ENCODE measurements at places on chromosomes 2 and 18.

GRCh38 chr2:75431763-75432162, 129.0 kb downstream of the EVA1A start:
- DNase-seq: no peak

DNA sequence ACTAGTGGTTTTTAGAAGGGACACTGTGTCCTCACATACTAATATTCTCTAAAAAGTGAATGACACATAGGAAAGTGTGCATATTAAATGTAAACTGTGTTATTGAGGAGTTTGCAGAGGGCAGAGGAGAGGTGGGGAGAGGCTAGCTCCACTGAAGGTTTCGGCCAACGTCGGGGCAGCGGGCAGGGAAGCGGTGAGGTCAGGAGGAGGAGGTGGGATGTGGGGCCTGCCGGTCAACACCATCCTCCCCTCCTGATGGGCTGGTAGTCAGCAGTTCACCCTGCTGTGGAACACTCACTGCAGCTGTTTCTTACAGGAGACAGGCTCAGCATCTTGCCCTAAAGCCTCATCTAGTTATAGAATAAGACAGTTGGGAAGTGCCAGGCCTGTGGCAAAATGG, 74.2 kb downstream of the ARHGEF4 start:
- no peak for DNase-seq

- DNase-seq: no peak
Observed at GRCh38 chr2:12921321-12921720, 204.6 kb downstream of the TRIB2 start.

- no peak for DNase-seq
Observed at GRCh38 chr2:198203336-198204069, 399.1 kb downstream of the PLCL1 start.

DNA sequence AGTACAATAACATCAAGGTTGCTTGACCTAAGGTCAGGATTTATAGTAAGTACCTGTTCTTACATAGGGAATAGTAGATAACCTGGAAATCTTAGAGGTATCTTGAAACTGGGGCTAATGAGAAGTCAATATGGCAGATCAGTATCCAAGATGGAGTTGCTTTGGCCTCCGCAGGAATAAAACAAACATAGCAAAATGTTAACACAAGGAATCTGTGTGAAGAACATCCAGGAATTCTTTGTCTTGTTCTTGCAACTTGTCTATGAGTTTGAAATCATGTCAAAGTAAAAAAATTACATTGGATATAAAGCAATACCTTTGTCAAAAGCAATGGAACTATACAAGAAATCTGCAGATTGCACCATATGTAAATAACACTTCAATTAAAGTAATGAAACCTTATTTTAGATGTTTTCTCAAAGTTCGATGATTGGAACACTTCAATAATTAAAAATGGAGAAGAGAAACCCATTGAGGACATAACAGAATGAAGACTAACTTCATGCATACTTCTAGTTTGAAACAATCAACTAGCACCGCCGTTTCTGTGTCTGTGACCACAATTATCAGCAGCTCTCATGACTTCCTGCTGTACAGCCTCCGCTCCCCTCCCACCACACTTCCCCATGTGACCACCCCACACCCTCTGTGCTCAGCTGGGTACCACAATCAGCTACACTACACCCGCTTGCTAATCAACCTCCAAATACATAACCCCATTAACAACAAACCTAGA, 27.6 kb downstream of the C2orf76 start:
- no peak for DNase-seq

GRCh38 chr2:27428978-27429541, 629 bp downstream of the NRBP1 start:
- DNase-seq: no peak

- DNase-seq: no peak
Observed at GRCh38 chr18:48831113-48831759, 119.5 kb downstream of the SMAD7 start.

GRCh38 chr2:127627740-127628571, 18.0 kb upstream of the GPR17 start:
- no peak for DNase-seq

DNA sequence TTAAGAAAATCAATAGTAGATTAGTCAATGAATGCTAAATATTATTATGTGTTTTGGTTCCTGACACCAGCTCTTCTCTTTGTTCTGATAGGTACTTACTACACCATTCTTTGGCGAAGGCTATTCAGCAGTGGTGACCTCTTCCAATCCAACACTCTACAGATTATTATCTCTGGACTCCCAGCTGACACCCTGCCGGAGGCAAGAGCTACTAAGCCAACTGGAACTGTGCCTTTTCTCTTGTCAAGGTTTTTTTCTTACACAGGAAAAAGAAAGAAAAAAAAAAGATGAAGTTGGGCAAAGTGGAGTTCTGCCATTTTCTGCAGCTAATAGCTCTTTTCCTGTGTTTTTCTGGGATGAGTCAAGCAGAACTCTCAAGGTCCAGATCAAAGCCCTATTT, 11.7 kb downstream of the CDH7 start:
- DNase-seq: no peak

GRCh38 chr2:109471658-109472057, 142.1 kb downstream of the SEPTIN10 start:
- no peak for DNase-seq

DNA sequence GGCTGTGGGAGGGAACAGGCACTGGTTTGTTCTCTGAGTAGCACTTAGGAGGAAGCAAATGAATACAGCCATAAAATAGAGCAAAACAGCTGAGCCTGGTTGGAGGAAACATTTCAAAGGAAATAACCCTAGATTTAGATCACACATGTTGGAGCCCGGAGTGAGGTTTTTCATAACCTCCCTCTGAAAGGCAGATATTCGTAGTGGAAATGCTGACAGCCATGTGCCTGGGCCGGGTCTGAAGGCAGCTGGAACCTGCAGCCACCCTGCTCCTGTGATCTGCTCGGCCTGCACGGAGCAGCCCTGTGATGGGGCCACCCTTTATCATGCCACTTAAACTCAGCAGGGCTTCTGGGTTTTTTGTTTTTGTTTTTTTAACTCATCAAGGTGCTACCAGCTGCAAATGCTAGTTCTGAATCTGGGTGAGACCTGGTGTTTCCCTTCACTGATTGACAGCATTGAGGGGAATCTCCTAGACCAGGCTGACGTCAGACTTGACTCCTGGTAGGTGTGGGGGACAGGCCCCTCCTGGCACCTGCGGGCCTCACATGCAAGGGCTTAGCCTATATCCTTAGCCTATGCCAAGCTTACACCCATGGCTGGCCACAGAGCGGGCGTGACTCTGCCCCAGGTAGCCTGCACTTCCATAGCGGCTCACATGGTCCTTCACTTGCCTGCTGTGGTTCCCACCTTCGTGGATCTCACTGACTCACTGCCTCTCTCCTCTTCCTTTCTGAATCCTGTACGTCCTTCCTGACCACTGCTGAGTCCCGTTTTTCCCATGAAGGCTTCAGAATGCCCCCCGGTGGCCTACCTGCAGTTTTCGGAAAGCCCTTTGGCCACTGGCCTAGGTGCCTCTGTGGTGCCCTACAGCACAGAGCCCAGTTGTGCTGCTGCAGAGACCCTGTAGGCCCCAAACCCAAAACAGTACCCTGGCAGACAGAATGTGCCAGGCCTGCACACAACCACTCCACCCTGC, 217.3 kb downstream of the SEPTIN10 start:
- DNase-seq: no peak

DNA sequence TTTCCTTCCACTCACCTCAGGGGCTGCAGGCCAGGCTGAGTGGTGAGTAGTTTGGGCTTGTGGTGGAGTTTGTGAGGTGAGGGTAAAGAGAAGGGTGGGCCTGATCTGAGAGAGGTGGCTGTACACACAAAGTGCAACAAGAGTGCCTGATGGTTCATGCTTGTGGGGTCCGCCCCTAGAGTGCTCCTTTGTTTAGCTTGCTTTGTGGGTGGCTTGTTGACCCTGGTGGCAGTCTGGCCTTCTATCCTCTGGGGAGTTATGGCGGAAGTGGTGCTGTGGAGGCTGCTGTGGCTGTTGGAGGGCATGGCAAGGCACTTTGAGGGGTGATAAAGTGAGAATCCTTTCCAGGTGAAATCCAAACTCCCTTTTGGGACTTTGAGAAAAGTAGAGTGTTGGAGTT, 10.6 kb downstream of the UBE2F start:
- no peak for DNase-seq

GRCh38 chr2:113253453-113253852, 25.3 kb downstream of the PAX8 start:
- DNase-seq: no peak
